Esophagus muscularis mucosa (tissue), 4 donors: ENCODE measurements at places on chromosomes 13 and 19. TPM values are rescaled to one million over a fixed set of nuclear protein-coding genes. Genes with fewer than 3 reads are reported as not detected.

The CAMSAP3 gene
- 0.19 TPM for total RNA-seq

The CGB3 gene
- total RNA-seq = not detected

The PSG7 gene
- total RNA-seq = not detected

The MATK gene
- 2.9 TPM for total RNA-seq

The TBXA2R gene
- total RNA-seq = 10.0 TPM

The ZNF284 gene
- total RNA-seq = 2.5 TPM

The OR7D2 gene
- not detected for total RNA-seq

The PDE4C gene
- 0.66 TPM for total RNA-seq

The KLF1 gene
- total RNA-seq = not detected

The ACTMAP gene
- 4.6 TPM for total RNA-seq

The ZNF667 gene
- 3.8 TPM for total RNA-seq

The XRCC1 gene
- total RNA-seq = 24.6 TPM

DNA sequence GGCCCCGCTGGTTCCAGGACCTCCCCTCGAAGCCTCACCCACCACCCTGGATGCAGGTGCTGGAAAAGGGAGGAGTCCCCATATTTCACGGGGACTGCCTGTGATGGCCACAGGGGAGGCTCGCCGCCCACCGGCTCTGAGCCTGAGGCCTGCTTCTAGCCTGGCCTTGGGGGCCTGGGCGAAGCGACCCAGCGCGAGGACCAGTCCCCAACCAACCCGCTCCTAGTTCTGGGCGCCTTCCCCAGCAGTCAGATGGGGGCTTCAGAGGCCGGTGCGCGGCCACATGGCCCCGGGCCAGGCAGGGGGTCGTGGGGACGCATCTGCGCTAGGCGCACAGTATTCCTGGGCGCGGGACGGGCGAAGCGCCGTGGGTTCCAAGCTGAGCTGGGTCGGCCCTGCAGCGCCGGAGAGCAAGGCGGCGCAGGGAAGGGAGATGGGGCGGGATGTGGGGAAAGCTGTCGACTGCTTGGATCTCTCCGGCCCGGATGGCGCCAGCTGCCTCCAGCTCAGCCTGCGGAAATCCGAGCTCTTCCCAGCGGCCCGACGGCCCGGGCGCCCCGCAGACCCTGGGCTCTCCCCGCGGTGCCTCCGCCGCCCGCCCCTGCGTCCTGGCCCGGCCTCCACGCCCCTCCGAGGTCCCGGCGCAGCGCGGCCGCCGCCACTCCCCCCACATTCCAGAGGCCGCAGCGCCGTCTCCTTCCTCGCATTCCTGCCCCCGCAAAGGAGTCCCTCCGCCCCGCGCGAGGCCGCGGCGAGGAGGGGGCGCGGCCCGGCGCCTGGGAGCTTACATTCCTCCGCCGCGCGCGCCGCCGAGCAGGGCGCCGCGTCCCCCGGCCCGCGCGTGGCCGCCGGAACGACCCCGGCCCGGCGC lies at the start of gene WTIP:
WTIP (plus strand) TSS at position 788 of the 871 bp plus-strand sequence. CDS start 217 bp downstream, outside the sequence.
- no peak for DNase-seq

GRCh38 chr13:63337921-63338320 lies 1922.3 kb upstream of the PCDH20 start:
- DNase-seq = no peak

GRCh38 chr13:85379991-85380390 lies 419.2 kb downstream of the SLITRK6 start:
- no peak for DNase-seq

- no peak for DNase-seq
These were observed 33.9 kb upstream of the NPAS1 start for GRCh38 chr19:46985542-46986415.

DNA sequence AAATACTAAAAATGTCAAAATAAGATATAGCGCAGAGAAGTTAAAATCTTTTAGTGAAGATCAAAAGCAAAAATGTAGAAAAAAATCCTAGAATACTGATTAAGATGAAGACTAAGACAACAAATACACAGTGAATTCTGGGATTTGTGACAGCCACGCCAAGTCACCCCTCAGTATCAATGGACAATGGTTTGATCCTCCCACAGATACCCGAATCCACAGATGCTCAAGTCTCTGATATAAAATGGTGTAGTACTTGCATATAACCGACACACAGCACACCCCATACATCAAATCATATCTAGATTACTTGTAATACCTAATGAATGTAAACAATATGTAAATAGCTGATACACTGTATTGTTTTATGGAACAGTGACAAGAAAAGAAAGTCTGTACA lies 5.9 kb downstream of the MIPEP start:
- DNase-seq = no peak

DNA sequence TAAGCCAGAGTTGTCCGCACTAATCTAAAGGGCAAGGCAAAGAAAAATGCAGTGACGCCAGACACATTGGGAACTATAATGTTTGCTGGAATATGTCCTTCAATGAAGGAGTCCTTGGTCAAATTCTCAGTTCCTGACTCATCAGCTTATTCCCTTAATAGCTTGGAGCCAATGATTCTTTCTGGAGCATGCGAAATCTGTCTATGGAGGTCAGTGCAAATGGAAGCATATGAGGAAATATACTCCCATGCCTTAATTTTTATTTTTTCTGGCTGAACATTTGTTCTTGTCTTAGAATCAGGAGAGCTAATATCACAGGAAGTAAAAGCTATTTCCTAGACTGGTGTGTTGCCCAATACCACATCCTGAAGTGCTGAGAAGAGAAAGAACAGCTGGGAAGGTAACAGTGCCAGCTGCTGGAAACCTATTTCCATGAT lies 289.8 kb upstream of the SPRY2 start:
- no peak for DNase-seq

DNA sequence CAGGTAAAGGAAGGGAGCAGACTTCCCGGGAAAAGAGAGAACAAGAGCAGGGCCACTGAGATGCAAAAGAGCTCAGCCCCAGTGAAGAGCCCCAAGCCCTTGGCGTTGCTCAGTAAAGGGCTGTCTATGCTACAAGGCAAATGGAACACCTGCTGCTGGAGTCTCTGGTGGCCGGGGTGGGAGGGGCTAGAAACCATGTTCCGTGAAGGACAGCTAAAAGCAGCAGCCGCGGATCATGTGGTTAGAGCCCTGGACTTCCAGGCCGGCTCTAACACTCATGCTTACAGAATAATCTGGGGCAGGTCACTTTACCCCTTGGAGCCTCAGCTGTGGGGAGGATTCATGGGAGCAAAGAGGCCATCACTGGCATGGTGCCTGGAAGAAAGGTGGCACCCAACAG lies 17.8 kb downstream of the POU2F2 start:
- no peak for DNase-seq

GRCh38 chr19:1599460-1599846 lies 5.8 kb downstream of the UQCR11 start:
- DNase-seq = no peak

DNA sequence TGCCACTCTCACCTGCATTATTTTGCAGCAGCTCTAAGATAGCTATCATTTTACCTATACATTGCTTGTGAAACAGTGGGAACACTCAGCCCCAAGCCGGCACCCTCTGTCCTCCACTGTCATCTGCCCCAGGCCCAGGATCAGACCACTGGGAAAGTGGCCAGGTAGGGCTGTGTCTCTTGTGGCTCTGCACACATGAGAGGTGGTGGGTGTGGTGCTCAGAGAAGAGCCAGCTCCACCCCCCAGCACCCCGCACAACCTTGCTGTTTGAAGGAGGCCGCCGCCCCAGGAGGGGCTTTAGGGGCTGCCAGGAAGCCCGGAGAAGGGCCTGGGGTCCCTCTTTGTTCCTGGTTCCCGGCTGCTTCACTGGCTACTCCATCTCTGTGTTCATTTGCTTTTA lies 26.6 kb downstream of the PPP1R37 start:
- no peak for DNase-seq

DNA sequence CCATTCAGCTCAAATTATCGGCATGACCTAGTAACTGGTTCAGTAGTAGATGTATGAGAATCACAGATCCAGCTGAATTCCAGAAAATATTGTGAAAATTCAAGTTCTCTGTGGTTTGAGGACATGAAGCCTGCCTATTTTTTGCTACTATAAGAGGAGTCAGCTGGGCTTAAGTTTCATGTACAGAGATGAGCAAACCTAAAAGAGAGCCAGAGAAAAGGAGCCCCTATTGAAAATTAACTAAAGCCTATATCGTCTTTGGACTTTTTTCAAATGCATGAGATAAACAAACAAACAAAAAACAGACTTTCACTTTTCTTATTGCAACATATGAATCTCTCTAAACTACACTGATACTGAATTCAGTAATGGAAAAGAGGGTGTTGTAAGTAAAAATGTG lies 106.8 kb upstream of the SPRY2 start:
- no peak for DNase-seq

DNA sequence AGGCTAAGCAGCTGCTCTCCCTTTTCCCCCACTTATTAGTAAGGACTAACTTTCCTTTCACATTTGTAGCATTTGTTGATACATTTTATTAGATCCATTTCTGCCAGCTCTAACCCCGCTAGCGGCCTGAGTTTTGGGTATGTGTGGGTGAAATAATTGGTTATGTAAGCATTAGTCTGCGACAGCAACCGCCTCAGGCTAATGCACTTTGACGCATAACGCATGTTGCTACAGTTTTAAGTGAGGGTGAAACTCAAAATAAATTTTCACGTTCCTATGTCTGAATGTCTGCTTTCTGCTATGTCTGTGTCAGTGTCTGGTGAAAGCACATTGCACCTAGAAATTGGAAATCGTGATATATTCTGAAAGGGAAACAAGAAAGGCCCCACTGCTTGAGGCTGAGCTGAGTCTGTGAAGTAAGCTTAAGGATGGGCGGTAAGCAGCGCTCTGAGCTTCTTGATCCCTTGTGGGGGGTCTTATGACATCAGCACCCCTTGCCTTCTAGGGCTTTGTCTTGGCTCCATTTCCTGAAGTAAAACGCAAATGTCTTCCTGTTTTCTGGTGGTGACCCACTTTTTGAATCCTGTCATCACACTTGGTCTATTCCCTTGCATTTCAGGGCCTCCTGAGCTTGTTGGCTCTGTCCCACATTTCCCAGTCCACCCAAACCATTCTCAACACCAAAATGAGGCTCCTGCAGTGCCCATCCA lies 648.3 kb upstream of the ARGLU1 start:
- no peak for DNase-seq

DNA sequence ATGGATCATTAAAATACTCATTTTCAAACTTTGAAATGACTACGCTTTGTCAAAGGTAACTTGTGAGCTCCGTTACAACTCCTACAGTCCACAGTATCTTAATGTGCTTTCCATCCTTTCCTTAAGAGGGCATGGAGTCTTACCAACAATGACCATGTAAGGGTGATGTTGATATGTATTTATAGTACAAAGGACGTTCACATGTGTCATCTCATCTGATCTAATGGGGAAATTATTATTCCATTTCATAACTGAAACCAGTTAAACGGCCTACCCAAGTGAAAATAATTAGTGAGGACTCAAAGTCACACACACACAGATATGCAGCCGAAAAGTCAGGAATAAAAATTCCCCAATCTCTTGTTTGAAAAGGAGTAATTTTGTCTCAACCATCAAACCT lies 9.6 kb downstream of the USP12 start:
- DNase-seq = no peak

GRCh38 chr13:38042771-38043170 lies 173.2 kb upstream of the TRPC4 start:
- DNase-seq = no peak

DNA sequence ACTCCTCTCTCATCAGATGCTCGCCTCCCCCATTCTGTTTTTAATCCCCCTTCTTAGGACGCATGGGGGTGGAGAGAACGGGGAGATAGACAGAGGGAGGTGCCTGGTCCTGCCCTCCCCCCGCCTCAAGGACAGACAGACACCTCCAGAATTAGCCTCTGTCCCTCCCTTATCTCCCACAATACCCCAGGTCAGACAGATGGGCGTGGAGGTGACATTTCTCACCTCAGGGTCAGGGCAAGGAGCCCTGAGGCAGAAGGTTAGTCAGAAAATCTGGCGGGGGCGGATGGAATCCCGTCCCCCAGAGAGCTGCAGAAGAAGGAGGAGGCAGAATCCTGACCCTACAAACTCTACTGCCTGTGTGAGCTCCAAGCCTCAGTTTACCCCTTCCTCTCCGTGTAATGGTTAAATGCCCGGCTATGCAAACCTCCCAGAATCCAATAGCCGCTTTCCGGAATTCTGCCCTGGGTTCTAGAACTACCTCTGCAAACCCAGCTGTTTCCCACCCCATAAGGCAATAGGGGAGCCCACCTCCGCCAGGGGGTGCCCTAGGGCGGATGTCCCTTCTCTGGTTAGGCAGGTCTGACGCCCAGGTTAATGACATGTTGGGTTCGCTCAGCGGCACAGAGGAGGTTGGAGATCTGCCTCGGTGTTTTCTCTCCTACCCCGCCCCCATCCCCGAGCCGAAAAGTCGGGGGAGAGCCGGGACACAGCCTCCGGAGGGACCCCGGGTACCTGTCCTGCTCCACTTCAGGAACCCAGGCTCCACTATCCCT lies 900 bp downstream of the PPP1R13L start:
- no peak for DNase-seq

DNA sequence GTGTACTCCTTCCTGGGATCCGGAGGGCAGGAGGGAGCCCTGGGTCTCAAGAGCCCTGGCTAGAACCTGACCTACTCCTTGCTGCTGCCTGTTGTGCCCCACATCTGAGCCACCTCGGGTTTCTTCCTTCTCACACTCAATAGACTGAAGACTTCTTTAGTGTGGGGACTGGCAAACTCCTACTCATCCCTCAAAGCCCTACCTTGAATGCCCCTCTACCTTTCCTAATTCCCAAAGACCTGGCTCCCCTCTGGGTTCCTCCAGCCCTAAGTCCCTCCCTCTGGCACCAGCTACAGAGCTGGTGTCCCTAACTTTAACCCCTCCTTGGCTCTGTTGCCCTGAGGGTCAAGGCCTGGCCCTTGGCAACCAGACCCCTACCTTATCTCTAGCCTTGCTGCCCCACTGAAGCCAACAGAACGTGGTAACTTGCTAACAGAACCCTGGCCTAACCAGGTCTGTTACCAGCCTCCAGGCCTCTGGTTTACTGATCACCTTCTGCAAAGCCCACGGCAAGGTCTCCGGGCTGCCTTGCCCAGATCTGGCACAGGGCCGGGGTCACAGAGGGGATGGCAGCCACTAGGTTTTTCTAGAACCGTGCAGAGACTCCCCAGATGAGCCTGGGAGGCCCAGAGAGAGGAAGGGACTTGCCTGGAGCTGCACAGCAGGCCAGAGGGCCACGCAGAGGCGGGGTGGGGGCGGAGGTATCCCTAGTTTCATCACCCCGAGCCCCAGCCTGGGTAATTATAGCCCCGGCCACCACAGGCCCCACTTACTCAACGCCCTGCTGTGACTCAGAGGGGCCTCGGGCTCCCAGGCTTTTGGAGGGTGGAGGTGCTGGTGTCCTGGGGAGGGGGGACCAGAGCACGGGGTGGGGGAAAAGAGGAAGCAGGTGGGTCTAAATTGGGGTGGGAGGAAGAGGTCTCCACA lies 15.3 kb downstream of the ZBTB7A start:
- no peak for DNase-seq
